ENCODE measurements at places on chromosomes 16 and 17.

DNA sequence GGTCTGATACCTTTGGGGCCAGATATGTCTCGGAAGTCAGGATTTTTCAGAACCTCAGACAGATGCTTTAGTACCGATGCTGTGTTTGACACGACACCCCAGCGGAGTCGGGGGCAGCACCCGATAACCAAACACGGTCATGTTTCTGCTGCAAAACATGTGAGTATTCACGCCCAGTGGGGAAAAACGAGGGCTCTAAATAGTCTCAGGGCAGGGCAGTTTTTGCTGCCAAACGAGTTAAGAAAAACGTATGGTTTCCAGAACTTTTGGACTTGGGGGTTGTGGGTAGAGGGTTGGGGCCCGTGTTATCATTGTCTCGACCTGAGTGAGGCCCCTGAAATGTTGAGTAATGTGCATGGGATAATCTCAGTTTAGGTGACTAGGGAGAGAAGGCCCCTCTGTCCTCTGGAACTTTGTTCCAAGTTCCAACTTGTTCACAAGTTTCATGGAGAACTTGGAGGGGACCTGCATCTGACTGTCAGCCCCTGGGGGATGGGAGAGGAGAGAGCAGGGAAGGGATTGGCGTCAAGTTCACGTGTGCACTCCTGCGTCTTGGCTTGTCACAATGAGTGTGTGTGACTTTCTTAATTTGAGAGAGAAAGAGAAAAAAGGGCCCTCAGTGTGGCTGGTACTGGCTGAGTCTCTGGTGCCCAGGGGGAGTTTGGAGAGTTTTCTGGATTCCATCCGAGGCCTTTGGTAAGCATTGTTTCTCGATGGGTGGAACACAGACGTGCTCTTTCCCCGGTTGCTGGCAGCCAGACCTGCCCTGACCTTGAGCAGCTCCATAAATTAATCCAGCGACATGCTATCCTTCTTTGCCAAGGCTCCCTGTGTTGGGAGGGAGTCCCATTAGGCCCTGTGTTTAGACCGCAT lies 83.9 kb upstream of the CIBAR2 start:
- DNase-seq, result no peak

DNA sequence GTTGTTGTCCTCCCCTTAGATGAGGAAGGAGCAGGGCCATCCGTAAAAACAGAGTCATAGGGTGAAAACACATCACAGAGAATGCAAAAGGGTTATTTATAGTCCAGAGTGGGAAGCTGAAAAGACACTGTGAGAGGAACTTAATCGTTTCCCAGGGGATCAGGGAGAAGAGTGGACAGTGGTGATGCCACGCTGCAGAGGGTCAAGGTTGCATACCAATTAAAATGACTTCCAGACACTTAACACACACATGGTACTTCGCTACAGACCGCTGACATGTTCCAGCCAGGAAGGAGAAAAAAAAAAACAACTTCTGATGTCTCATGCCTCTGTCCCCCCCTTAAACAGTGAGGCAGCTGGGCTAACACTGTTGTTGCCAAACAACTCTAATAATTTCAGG lies 713.8 kb upstream of the RBFOX1 start:
- DNase-seq, result no peak

GRCh38 chr17:63639125-63639524 lies 16.9 kb downstream of the MAP3K3 start:
- DNase-seq, result no peak

- no peak for DNase-seq
Observed at GRCh38 chr16:50263060-50263909, 3.1 kb upstream of the ADCY7 start.

- DNase-seq, result no peak
Observed at GRCh38 chr16:28998837-28999236, 14.0 kb downstream of the LAT start.

DNA sequence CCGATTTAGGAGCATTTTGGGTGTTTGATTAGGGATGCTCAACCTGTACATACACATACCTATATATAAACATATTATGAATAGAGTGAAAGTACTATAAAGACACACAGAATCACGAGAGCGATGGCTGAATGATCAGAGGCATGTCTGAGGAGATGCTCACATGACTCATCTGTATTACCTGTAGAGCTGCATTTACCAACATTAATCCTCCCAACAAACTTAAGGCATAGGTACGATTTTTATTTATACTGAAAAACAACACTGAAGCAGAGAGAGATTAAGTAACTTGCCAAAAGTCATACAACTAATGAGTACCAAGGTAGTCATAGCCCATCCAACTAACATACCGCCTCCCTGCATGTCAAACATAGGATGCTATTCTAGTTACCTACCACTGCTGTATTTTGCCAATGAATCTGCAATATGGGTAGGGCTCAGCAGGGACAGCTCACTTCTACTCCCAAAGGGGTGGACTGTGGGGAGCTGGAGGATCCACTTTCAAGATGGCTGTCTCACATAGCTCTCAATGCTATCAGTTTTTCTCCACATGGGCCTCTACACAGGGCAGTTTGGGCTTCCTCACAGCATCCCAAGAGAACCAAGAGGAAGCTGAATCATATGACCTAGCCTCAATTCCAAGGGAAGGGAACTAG lies 7.3 kb downstream of the CYB5D1 start:
- no peak for DNase-seq

- no peak for DNase-seq
Observed at GRCh38 chr16:1320658-1321240, 11.3 kb downstream of the UBE2I start.

- no peak for DNase-seq
Observed at GRCh38 chr17:32494621-32495358, 8.0 kb downstream of the CDK5R1 start.

- no peak for DNase-seq
Observed at GRCh38 chr16:54174201-54174600, 112.4 kb downstream of the IRX3 start.

DNA sequence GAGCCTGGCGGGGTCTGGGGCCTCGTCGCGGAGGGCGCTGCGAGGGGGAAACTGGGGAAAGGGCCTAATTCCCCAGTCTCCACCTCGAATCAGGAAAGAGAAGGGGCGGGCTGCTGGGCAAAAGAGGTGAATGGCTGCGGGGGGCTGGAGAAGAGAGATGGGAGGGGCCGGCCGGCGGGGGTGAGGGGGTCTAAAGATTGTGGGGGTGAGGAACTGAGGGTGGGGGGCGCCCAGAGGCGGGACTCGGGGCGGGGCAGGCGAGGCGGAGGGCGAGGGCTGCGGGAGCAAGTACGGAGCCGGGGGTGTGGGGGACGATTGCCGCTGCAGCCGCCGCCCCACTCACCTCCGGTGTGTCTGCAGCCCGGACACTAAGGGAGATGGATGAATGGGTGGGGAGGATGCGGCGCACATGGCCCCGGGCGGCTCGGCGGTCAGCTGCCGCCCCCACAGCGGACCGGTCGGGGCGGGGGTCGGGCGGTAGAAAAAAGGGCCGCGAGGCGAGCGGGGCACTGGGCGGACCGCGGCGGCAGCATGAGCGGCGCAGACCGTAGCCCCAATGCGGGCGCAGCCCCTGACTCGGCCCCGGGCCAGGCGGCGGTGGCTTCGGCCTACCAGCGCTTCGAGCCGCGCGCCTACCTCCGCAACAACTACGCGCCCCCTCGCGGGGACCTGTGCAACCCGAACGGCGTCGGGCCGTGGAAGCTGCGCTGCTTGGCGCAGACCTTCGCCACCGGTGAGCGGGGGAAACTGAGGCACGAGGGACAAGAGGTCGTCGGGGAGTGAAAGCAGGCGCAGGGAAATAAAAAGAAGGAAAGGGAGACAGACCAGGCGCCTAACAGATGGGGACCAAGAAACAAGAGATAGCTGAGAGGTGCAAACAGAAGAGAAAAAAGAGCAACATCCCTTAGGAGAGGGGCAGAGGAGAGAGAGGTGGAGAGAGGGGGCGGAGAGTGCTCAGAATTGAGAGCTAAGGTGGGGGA lies at the start of gene PNMT:
PNMT (plus strand) TSS at position 509 of the 980 bp plus-strand sequence; CDS start at position 532, 23 bp downstream.
- no peak for DNase-seq

GRCh38 chr17:51144266-51145022 lies 8.9 kb upstream of the NME1 start:
- no peak for DNase-seq

GRCh38 chr16:46712911-46713310 lies 23.5 kb downstream of the ORC6 start:
- no peak for DNase-seq

GRCh38 chr17:21674242-21674731 lies 18.0 kb upstream of the KCNJ18 start:
- DNase-seq, result no peak

GRCh38 chr17:19016297-19016696 lies 11.7 kb upstream of the FAM83G start:
- no peak for DNase-seq

DNA sequence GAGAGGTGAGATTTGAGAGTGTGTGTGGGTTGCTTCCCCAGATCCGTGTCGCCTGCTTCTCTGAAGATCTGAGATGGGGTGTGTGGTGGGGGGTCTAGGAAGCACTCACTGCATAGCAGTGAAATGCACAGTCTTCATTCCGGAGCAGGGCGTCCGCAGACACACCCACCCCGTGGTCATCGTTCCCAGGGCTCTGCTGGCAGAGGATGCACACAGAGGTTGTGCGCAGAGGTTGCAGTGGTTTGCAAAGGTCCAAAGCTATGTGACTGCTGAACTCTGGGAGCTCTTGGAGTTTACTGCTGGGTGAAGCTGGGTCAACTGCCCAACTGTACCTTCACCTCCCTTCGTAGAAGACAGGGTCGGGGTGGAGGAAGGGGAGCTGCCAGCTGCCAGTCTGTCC lies 135.3 kb downstream of the SNX29 start:
- DNase-seq, result no peak

GRCh38 chr16:56415875-56416274 lies 9.5 kb downstream of the AMFR start:
- DNase-seq, result no peak

DNA sequence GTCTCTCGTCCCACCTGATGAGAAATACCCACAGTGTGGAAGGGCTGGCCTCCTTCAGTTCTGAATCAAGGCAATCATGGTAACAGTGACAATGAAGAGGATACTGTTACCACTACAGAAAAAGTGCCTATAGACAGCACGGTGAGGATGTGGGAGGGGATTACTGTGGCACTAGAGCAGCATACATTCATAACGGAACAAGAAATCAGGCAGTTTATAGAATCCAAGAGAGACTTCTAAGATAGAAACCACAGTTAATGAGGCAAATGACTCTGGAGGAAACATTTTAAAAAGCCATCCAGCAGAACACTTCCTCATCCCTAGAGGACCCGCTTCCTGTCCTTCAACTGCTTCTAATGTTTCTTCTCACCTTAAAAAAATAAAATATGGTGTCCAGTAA lies 2.7 kb downstream of the RUSF1 start:
- DNase-seq, result no peak

GRCh38 chr16:88646345-88647034 lies 4.4 kb downstream of the CYBA start:
- DNase-seq, result no peak

GRCh38 chr16:57663917-57664661 lies 4.0 kb upstream of the ADGRG3 start:
- DNase-seq, result no peak

DNA sequence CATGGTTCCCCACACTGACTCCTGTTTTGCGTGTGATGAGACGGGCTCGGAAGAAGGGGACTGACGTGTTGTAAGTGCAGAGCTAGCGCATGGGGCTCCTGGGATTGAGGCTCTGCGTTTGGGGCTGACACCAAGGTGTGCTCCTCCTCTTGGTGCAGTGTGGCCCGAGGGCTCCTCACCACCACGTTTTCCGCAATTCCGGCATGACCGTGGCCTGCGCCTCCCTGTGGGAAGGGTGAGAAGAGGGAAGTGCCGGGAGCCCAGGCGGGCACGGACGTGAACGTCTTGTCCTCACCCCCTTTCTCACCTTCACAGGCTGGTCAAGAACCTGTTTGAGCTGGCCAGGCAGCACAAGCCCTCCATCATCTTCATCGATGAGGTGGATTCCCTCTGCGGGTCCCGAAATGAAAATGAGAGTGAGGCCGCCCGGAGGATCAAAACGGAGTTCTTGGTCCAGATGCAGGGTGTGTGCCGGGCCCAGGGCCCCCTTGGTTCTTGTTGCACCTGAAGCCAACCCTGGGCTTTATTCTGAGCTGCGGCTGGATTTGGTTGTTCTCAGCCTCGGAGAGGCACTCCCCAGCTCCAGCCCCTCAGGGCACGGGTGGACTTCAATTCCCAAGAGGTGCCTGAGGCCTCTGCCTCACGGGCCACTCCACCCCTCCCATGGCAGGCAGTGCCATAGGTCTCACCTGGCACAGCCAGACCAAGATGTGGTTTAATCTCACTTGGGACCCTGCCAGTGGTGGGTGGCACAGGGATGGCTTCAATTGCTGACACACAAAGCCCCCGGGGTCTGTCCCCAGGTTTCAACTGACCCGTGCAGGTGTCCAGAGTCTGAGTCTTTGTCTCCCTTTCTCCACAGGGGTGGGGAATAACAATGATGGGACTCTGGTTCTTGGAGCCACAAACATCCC lies 8.9 kb downstream of the VPS4A start:
- no peak for DNase-seq

DNA sequence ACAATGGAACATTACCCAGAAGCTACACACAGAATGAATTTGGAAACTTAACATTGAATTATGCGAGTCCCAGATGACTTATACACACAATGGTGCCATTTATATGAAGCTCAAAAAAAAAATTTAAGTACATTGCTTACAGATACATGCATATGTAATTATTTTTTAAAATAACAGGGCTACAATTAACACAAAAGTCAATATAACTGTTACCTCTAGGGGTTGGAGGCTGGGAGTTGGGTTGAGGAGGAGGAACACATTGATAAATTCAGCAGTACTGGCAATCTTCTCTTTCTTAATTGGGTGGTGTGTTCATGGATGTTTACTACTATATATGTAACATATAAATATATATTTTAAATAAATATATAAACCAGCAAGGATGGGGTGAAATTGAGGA lies 1.1 kb downstream of the ZNF23 start:
- no peak for DNase-seq

- no peak for DNase-seq
Observed at GRCh38 chr17:28369684-28370034, 448 bp downstream of the VTN start.

DNA sequence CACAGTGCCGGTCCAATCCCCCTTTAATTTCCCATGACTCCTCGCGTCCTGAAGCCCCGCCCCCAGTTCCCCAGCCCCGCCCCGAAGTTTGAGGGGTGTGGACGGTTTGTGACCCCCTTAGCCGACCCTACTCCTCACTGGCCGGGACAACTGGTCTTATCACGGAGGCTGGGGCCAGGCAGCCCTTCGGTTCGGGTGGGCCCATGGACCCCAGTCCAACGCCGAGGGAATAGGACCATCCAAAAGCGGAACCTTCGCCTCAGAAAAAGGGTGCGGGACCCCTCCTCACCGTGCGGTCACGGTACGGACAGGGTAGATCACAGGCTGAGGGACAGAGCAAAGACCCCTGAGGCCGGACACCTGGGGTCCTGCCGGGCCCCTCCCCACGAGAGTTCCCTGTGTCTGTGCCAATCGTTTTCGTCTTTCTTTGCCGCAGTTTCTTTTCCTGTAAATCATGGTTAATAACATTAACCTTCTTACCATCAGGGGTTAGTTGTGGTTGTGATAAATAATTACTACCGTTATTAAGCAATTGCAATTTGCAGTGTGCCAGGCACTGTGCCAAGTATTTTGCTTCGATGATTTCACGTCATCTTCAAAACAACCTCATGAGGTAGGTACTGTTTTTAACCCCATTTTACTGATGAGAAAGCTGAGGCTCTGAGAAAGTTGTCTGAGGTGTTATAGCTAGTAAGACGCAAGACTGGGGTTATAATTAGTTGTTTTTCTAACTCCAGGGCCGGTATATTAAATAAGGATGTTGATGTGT lies 543 bp downstream of the TMUB2 start:
- peak; percentile 25 for DNase-seq

Measured in epithelial cell of proximal tubule (primary cell).